ENCODE measurements at places on chromosomes 6 and 20. TPM values are rescaled to one million over a fixed set of nuclear protein-coding genes. Genes with fewer than 3 reads are reported as not detected.

PRKN gene
- total RNA-seq, result 0.15 TPM

RHAG gene
- not detected for total RNA-seq

SLC18B1 gene
- 15.7 TPM for total RNA-seq

GFOD1 gene
- 34.4 TPM for total RNA-seq

GPLD1 gene
- under 0.01 TPM for total RNA-seq

EHMT2 gene
- 43.8 TPM for total RNA-seq

LKAAEAR1 gene
- total RNA-seq, result 0.97 TPM

RIPPLY2 gene
- total RNA-seq, result not detected

PRRT1 gene
- total RNA-seq, result 0.30 TPM

REM1 gene
- total RNA-seq, result not detected

FUT9 gene
- not detected for total RNA-seq

TIAM2 gene
- total RNA-seq, result 8.1 TPM

CCND3 gene
- 55.0 TPM for total RNA-seq

TGM2 gene
- 325 TPM for total RNA-seq

NKAPL gene
- 0.30 TPM for total RNA-seq

UBE2V1 gene
- 30.2 TPM for total RNA-seq

C6orf15 gene
- total RNA-seq, result not detected

DDX27 gene
- total RNA-seq, result 29.8 TPM

LBP gene
- not detected for total RNA-seq

MICA gene
- total RNA-seq, result 37.1 TPM

HBS1L gene
- total RNA-seq, result 139 TPM

ZNF165 gene
- 0.46 TPM for total RNA-seq

DDX43 gene
- 0.65 TPM for total RNA-seq

CGA gene
- total RNA-seq, result not detected

C20orf202 gene
- total RNA-seq, result not detected

EEF1A2 gene
- 3.6 TPM for total RNA-seq

COL11A2 gene
- total RNA-seq, result 0.15 TPM

CST1 gene
- 6.2 TPM for total RNA-seq

TSPO2 gene
- not detected for total RNA-seq

OGFR gene
- 80.9 TPM for total RNA-seq

MAFB gene
- 0.65 TPM for total RNA-seq

SYCP2L gene
- not detected for total RNA-seq

SDCBP2 gene
- total RNA-seq, result 3.9 TPM

SH3BGRL2 gene
- total RNA-seq, result 24.4 TPM

RAET1G gene
- total RNA-seq, result 0.30 TPM

Measured in epithelial cell of umbilical artery (primary cell).